ENCODE measurements at places on chromosomes 11 and 22. TPM values are rescaled to one million over a fixed set of nuclear protein-coding genes. Genes with fewer than 3 reads are reported as not detected.

Gene CHRNA10
- total RNA-seq, result 2.8 TPM

Gene MICAL2
- total RNA-seq, result 27.2 TPM

Gene LSP1
- 0.63 TPM for total RNA-seq

Gene PHF21B
- total RNA-seq, result 38.5 TPM
